ENCODE measurements at places on chromosomes 3 and 15.

- H3K27me3 ChIP-seq: peaks cover 2% of the 10 kb centered on the region
- H3K4me3 ChIP-seq: no peak overlapping the region
- H3K4me1 ChIP-seq: peaks cover 11% of the 10 kb centered on the region
- no peaks in the 10 kb centered on the region for H3K36me3 ChIP-seq
- no peak for DNase-seq
Observed at GRCh38 chr3:150725548-150725947, 21.8 kb upstream of the ERICH6 start.

DNA sequence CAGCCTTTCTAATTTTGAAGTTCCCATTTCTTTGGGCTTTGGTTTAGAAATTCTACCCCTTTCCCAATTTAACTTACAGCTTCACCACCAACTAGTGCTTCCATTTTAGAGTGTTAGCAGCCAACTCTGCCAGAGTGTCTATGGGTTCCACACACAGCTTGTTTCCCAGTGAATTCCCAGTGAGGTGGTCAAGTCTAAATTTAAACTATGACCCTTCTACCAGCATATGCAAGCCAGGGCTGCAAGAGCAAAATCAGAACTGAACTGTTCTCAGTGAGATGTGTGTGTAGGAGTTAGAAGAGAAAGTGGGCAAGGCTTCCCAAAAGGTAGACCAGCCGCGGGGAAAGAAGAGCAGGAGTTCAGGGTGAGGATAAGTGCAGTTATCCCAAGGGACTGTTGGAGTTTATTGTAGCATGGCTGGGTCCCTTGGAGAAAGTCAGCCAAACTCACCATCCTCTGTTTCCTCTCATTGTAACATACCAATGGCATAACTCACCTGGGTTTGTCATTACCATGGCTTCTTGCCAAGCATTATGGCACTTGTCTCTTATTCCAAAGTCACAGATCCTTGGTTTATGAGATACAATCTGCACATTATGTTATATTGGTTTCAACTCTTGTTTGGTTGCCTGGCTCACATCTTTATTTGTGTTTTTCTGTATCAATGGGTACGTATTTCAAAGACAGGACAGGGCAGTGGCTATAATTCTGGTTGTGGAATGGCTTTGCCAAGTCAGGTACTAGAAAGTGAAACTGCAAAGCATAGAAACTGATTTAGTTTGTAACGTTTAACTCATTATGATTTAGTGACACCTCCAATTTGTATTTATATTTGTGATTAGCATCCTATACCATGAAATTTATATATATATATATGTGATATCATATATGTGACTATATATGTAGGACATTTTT, 130.2 kb upstream of the UMPS start:
- peaks cover 34% of the 10 kb centered on the region for H3K27me3 ChIP-seq
- no peak overlapping the region for H3K4me3 ChIP-seq
- H3K4me1 ChIP-seq: peaks cover 10% of the 10 kb centered on the region
- no peak overlapping the region for H3K27ac ChIP-seq

GRCh38 chr3:181565416-181565815, 146.3 kb upstream of the SOX2 start:
- no peak overlapping the region for H3K27ac ChIP-seq
- H3K4me1 ChIP-seq: no peaks in the 10 kb centered on the region
- H3K4me3 ChIP-seq: no peak overlapping the region
- no peaks in the 10 kb centered on the region for H3K36me3 ChIP-seq

DNA sequence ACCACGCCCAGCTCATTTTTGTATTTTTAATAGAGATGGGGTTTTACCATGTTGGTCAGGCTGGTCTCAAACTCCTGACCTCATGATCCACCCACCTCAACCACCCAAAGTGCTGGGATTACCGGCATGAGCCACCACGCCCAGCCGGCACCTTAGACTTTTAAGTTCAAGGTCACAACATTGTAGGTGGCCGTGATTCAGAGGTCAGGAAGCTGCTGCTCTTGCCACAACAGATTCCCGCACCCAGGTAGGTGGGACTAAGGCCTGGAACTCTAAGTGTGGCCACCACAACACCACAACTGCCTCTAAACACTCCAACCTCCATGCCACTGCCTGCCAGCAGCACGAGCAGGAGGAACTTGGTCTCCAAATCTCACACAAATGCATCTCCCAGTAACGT, 196.8 kb downstream of the STT3B start:
- DNase-seq: no peak
- H3K4me1 ChIP-seq: no peaks in the 10 kb centered on the region
- H3K27ac ChIP-seq: no peak overlapping the region
- H3K36me3 ChIP-seq: no peaks in the 10 kb centered on the region

DNA sequence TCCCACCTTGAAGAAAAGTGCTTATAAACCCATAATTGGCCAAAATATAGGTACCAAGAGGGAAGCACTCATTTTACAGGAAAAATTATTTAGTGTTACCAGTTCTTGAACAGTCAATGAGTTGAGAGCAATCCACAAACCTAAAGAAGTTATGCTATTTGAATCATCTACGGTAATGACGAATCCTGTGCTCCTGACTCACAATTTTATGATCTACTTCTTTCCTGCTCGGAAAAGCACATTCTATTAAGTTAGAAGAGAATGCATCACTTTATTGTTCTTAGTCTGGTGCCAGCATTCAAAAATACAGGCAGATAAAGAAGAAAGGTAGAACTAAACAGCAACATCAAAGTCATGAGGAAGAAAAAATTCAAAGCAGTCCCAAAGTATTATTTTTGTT, 33.2 kb downstream of the CHRM5 start:
- DNase-seq: no peak
- H3K4me3 ChIP-seq: no peak overlapping the region
- 0 out of 2 replicates have a peak, but pooled peaks cover 4% of the 10 kb centered on the region for H3K36me3 ChIP-seq
- H3K27ac ChIP-seq: peak overlapping the region; percentile 40
- peaks cover 12% of the 10 kb centered on the region for H3K4me1 ChIP-seq

DNA sequence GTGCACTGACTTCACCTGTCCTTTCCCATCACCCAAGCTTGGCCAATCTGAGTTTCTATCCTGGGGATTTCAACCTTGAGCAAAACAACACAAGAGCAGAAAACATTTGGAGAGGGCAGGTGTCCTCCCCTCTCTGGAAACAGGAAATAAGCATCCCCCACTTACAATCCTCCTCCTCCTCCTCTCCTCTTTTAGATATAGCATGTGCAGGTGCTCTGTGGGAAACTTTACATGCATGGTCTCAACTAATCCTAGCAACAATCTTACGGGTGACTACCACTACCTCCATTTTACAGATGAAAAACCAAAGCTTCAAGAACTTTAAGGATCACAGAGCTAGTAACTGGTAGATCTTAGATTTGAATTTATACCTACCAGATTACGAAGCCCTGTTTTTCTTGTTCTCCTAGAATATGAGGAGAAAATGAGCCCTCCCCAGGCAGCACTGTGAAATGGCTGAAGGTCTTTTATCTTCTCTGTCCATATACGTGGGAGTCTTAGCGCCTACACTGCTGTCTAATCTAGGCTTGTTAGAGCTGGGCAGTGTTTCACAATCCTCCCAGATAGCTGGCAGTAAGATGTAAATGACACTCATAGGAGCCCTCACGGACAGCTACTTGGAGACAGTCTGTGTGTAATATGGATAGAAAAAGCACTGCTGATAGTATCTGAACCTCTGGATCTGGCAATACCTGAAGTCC, 301.2 kb upstream of the PROK2 start:
- no peaks in the 10 kb centered on the region for H3K4me1 ChIP-seq
- H3K36me3 ChIP-seq: no peaks in the 10 kb centered on the region
- peaks cover 29% of the 10 kb centered on the region for H3K27me3 ChIP-seq
- no peak overlapping the region for H3K27ac ChIP-seq

DNA sequence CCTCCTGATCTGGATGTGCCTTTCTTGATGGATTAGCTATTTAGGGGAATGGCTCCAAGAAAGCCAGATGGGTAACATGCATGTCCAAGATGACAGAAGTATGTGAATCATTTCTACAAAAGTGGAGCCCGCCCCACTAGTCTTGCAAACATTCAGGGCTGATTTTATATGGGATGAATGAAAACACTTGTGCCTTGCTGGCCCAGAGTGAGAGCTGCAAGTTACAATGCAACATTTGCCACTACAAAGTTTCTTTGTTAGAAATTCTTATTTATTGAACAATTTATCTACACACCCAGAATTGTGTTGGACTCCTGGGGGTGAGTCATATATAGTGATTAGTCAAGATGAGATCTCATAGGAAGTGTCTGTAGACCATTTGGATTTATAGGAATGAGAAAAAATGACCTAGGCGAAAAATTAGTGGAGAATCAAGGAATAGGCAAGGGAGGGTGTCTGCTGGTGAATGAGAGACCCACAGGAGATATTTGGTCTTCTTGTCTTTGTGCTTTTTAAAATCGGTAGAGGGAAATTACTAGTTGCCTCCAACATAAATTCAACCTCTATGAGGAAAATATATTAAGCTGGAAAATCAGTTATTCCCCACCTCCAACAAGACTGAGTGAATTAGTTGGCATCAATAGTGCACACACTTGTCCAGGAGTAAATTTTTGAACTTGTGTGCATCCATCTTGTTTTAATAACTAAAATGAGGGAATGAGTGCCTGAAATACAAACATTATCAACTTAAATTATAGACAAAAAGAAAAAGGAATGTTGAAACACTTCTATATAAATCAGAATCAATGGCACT, 53.5 kb upstream of the DCBLD2 start:
- peak overlapping the region; percentile 58 for H3K27ac ChIP-seq
- H3K4me1 ChIP-seq: peaks cover 49% of the 10 kb centered on the region
- no peak for DNase-seq

- no peaks in the 10 kb centered on the region for H3K4me1 ChIP-seq
- H3K27ac ChIP-seq: no peak overlapping the region
- no peak for DNase-seq
- no peaks in the 10 kb centered on the region for H3K36me3 ChIP-seq
Observed at GRCh38 chr3:60366486-60366885, 884.8 kb downstream of the FHIT start.

DNA sequence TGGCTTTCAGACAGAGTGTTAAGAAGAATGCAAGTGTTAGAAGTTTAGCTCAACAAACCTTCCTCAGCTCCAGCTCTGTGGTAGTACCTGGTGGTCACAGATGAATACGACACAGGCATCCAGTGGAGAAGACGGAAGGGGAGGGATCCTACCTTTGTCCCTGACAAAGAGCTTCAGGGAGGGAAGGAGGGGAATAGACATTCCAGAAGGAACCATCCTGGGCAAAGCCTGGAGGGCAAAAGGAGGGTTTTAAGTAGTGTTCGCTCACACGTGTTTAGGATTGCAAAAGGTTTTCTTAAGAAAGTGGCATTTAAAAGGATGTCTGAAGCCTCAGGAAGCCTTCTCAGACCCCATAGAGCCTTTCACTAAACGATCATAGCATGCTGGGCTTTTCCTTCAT, 2.8 kb downstream of the CHCHD4 start:
- H3K4me3 ChIP-seq: no peak overlapping the region
- peaks cover 30% of the 10 kb centered on the region for H3K4me1 ChIP-seq
- no peak for DNase-seq
- H3K27me3 ChIP-seq: peaks cover 3% of the 10 kb centered on the region

- H3K36me3 ChIP-seq: no peaks in the 10 kb centered on the region
- peaks cover 18% of the 10 kb centered on the region for H3K4me1 ChIP-seq
- DNase-seq: no peak
- H3K27ac ChIP-seq: no peak overlapping the region
- H3K4me3 ChIP-seq: no peak overlapping the region
Observed at GRCh38 chr3:42814914-42815507, 5.8 kb downstream of the ACKR2 start.

- H3K27me3 ChIP-seq: peaks cover 7% of the 10 kb centered on the region
- no peaks in the 10 kb centered on the region for H3K4me1 ChIP-seq
- DNase-seq: no peak
- H3K4me3 ChIP-seq: no peak overlapping the region
- H3K36me3 ChIP-seq: no peaks in the 10 kb centered on the region
- no peak overlapping the region for H3K27ac ChIP-seq
Observed at GRCh38 chr15:35784745-35785144, 238.8 kb upstream of the DPH6 start.
